ENCODE measurements at places on chromosomes 7 and 10. TPM values are rescaled to one million over a fixed set of nuclear protein-coding genes. Genes with fewer than 3 reads are reported as not detected.
A peak's percentile ranks its signal among the peaks of the same experiment; 100 is the strongest.

The RAB19 gene
- polyA plus RNA-seq = not detected

The CLDN4 gene
- 0.16 TPM for polyA plus RNA-seq

The PRTFDC1 gene
- 46.8 TPM for polyA plus RNA-seq

The BAMBI gene
- 11.0 TPM for polyA plus RNA-seq

The PVRIG gene
- not detected for polyA plus RNA-seq

The ATG9B gene
- 0.06 TPM for polyA plus RNA-seq

The HABP2 gene
- polyA plus RNA-seq = not detected

The ASIC3 gene
- polyA plus RNA-seq = 0.11 TPM

The PON3 gene
- polyA plus RNA-seq = not detected

The TMEM196 gene
- polyA plus RNA-seq = not detected

The SRRM3 gene
- polyA plus RNA-seq = 2.0 TPM

The GPRIN2 gene
- polyA plus RNA-seq = not detected

The PLA2G12B gene
- polyA plus RNA-seq = not detected

DNA sequence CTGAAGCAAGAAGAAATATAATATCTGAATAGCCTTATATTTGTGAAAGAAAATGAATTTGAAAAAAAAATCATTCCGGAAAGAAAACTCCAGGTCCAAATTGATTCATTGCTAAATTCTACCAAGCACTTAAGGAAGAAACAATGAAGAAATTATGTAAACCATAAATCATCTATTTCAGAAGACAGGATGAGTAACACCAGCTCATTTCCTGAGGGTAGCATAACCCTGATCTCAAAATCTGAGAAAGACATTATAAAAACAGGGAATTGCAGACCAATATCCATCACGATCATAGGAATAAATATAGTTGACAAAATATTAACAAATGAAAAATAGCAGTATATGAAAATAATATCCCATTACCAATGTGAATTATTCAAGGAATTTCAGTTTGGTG is 70.1 kb upstream of the RAB18 start:
- DNase-seq = no peak

DNA sequence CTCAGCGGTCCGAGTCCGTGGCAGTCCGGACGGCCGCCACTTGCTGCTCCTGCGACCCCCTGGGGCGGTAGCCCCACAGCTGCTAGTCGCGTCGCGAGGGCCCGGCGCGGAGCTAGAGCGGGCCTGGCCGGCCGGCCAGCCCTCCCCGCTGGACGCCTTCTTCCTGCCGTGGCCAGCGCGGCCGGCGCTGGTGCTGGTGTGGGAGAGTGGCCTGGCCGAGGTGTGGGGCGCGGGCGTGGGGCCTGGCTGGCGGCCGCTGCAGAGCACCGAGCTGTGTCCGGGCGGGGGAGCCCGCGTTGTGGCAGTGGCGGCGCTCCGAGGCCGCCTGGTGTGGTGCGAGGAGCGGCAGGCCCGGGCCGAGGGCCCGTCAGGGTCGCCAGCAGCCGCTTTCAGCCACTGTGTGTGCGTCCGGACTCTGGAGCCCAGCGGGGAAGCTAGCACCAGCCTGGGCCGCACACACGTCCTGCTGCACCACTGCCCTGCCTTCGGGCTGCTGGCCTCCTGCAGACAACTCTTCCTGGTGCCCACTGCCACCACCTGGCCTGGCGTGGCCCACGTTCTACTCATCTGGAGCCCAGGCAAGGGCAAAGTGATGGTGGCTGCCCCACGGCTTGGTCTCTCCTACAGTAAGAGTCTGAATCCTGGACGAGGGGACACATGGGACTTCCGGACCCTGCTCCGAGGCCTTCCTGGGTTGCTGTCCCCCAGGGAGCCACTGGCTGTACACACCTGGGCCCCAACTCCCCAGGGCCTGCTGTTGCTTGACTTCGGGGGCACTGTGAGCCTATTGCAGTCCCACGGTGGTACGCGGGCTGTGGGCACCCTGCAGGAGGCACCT is 631 bp downstream of the HPS6 start:
- no peak for DNase-seq

DNA sequence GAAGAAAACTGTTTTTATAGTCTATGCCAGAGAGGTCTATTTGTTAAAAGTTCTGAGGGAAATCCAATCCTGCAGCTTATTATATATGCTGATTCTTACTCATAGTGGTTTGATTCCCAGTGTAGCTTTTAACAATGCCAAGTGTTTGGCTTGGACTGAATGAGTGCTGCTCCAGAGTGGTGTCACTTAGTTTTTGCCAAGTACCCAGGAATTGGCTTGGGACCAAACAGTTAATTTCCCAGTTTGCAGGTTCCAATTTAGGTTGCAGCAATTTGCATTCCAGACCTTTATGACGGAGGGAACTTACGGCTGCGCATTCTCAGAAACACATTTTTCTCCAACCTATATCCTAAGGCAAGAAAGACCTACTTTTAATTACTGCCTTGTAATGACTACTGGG is 32.4 kb downstream of the NSUN6 start:
- DNase-seq = no peak

DNA sequence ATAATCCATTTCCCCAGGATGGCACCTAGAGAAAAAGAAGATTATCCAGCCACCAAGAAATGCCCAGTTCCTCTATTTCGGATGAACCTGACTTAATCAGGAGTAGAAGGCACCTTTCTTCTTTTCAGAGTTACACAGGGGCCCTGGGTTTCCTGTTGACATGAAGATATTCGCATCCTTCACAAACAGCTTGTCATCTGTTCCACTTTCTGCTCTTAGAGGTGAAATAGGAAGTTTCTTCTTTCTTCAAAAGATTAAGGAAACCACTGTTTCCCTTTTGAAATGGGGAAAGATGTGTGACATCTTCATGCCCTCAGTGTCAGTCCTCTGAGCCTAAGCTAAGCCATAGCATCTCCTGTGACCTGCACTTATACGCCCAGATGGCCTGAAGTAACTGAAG is 39.1 kb upstream of the RAB18 start:
- no peak for DNase-seq

DNA sequence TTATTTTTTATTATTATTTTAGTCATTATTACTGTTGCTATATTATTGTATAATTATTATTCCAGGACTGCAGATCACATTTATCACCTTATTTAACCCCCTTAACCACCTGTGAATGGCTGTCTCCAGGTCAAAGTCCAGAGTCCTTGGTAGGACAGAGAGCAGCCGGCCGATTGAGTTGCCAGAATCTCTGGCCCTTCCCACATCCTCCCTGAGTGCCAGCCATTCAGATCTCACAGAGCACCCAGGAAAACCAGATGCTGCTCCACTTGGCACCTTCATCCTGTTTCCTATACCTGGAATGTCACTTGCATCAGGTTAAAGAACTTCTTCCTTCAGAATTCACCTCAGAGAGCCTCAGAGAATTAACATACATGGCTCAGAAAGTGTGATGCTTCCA is 101.1 kb downstream of the ELAPOR2 start:
- no peak for DNase-seq

GRCh38 chr10:131771634-131772358 is 129.0 kb upstream of the PPP2R2D start:
- no peak for DNase-seq

- DNase-seq = peak; percentile 97
Observed at GRCh38 chr10:69061305-69062161, 26.4 kb upstream of the SRGN start.

DNA sequence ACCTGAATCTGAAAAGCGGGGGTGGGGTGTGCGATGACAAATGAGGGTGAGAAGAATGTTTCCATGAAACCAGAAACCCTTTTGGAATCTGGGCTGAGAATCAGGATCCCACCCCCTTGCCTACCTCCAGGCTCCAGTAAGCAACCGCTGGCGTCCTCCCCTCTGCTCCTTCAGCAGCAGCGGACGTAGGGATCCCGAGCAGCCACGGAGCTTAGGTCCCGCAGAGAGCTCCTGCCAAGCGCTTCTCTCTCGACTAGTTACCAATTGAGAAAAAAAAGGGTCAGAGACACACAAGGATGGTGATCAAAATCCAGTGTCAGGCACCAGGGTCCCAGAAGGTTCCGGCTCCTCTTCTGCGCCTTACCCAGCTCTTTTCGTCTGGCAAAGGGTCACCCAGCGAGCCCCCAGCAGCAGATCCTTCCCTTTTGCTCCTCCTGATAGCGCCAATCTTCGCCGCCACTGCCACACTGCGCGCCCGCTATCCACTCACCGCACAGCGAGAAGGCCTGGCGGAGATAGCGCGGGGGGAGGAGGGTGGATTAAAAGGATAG is 733.5 kb downstream of the ZWINT start:
- no peak for DNase-seq

DNA sequence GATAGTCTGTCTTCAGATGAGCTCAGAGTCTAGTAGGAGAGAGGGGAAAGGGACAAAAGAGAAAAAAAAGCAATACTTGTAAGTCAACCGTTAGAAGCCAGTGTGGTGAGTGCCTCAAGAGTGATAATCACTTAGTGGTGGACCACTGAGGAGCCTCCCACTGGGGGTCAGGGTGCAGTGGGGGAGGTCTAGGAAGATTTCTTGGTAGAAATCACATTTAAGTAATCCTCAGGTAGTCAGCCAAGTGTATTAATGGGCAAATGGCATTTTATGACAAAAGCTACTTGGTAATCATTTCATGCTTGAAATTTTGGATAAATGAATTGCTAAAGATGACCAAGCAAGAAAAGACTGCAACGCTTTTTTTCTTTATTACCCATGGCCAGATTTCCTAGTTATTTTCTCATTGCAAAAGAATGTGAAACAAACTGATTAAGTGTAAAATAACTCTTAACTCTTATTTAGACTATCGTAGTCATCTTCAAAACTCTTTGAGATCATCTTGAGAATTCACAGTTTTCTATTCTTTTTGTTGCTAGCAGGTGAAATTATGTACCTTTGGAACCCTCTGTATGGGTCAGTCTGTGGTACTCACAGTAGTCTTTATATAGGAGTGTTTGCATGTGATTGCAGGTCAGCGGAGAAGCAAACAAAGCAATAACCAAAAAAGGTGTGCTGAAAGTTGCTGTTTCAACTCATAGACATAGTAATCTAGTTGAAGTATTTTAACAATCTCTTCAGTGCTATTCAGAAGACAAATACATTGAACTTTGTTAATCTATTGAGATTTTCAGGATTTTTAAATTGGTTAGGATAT is 63.9 kb downstream of the PPP1R9A start:
- no peak for DNase-seq

- no peak for DNase-seq
Observed at GRCh38 chr7:144403102-144403501, 391 bp downstream of the NOBOX start.

GRCh38 chr10:35017608-35018007 is 72.5 kb downstream of the CUL2 start:
- DNase-seq = no peak

GRCh38 chr10:75568450-75569130 is 137.2 kb downstream of the LRMDA start:
- DNase-seq = no peak

DNA sequence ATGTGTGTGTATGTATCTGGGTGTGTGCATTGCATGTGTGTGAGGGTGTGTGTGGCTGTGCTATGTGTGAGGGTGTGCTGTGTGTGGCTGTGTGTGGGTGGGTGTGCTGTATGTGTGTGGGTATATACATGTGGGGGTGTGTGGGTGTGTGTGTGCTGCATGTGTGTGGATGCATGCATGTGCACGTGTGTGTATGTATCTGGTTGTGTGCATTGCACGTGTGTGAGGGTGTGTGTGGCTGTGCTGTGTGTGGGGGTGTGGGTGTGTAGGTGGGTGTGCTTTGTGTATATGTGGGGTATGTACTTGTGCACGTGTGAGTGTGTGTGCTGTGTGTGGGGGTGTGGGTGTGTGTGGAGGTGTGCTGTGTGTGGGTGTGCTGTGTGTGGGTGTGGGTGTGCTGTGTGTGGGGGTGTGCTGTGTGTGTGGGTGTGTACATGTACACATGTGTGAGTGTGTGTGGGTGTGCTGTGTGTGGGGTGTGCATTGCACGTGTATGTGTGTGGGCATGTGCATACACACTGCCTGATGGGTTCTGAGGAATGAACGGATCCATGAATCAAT is 579.8 kb downstream of the PTPRN2 start:
- no peak for DNase-seq

- DNase-seq = no peak
Observed at GRCh38 chr7:96088579-96088978, 233.3 kb downstream of the SLC25A13 start.

DNA sequence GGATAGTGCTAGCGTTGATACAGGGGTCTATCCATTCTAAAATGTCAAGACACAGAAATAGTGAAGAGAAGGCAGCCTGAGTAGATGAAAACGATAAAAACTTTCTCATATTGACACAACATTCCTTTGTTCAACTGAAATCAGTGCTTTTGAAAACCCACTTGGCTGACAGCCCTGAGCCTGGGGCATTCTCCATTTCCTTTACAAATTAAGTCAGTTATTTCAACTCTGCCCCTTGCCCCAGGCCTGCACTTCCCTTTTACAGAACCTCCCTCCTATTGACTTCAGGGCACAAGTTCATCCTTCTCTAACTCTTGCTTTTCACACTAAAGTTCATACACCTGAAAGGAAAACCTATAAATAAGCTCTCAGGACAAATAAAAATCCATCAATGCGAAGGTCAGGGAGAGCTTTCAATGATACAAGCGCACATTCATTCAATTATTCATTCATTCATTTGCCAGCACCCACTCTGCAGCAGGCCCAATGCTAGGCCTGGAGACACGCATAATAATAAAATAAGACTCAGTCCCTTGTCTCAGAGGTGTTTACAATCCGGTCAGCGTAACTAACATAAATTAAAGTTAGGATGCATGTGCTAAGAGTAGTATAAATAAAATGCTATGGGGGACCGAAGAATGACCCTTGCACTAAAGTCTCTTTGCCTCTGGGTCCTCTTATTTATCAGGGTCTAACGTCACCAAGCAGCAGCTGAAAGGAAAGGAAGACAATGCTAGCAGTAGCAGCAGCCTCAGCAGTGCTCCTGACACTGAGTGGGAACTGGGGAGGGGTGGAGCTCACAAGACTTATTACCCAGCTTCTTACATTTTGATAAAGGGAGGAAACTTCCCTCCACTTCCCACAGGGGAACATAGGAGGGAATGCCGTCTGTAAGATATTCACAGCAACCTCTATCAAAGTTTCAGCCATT is 134.8 kb downstream of the PDE1C start:
- no peak for DNase-seq

DNA sequence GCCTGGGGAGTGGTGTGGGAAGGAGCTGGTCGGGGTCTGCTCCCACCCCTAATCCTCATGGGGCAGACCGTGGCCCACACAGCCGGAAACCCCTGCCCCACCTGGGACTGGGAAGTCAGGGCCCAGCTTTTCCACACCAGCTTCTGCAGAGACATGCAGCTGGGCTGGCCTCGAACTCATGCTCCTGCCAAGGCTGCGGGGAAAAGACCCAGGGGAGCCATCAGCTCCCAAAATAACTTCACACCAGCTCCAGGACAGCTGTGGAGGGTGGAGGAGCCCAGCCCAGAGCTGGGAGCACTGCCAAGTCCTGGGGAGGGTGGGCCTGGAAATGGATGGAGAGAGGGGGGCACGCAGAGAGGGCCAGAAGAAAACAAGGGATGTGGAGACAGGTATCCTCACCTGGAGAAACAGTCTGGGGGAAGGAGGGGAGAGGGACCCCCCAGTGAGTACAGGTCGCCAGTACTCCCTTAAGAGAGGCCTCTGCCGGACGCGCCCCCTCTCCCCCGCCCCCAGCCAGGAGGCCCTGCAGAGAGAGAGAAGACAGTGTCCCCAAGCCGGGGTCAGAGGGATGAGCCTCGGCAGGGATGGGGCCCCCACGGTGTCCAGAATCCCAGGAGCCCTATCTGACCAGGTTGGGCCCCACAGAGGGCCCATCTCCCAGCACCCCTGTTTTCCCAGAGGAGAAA is 11.5 kb upstream of the GRIFIN start:
- DNase-seq = no peak

- no peak for DNase-seq
Observed at GRCh38 chr7:109611656-109612055, 1042.0 kb downstream of the DNAJB9 start.

Data from AG04450 (cell line).